ENCODE measurements at places on chromosomes 6 and 20. TPM values are rescaled to one million over a fixed set of nuclear protein-coding genes. Genes with fewer than 3 reads are reported as not detected.
A peak's percentile ranks its signal among the peaks of the same experiment; 100 is the strongest.

GRCh38 chr6:45691426-45691825 is 313.7 kb upstream of the SUPT3H start:
- H3K27ac ChIP-seq: no peak overlapping the region
- DNase-seq: no peak
- no peak overlapping the region for H3K4me3 ChIP-seq
- H3K27me3 ChIP-seq: no peaks in the 10 kb centered on the region
- H3K4me1 ChIP-seq: no peaks in the 10 kb centered on the region
- H3K36me3 ChIP-seq: no peaks in the 10 kb centered on the region

DNA sequence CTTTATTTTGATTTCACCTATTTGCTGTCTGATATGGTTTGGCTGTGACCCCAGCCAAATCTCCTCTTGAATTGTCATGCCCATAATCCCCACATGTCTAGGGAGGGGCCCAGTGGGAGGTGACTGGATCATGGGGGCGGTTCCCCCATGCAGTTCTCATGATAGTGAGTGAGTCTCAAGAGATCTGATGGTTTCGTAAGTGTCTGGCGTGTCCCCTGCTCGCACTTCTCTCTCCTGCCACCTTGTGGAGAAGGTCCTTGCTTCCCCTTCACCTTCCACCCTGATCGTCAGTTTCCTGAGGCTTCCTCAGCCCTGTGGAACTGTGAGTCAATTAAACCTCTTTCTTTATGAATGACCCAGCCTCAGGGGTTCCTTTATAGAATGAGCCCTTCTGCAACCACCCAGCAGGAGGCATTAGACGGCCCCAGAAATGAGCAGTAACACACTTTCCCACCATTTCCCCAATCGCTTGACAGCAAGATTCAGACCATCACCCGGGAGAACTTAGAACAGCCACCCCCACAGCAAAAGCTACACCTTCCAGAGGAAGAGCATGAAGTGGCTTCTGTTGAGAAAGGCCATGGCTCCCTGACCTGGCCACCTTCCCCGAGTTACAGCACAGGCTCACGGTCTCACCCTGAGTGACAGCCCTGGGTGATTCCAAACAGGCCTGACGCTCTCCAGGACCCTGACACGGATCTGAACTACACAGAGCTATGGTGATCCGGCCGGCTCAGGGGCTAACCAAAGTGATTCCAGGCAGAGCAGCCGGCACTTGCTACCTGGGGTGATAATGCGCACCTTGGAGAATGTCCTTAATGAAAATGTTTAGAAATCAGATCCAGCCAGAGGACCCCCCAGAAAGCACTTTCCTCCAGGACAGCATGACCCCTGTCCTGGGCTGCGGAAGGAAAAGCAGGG is 131.2 kb upstream of the CDH4 start:
- no peaks in the 10 kb centered on the region for H3K36me3 ChIP-seq
- H3K4me3 ChIP-seq: no peak overlapping the region
- DNase-seq: peak; percentile 26
- H3K27me3 ChIP-seq: no peaks in the 10 kb centered on the region
- no peak overlapping the region for H3K27ac ChIP-seq
- no peaks in the 10 kb centered on the region for H3K4me1 ChIP-seq

- DNase-seq: no peak
- H3K4me1 ChIP-seq: no peaks in the 10 kb centered on the region
- H3K4me3 ChIP-seq: no peak overlapping the region
- H3K27me3 ChIP-seq: no peaks in the 10 kb centered on the region
- H3K27ac ChIP-seq: no peak overlapping the region
- H3K36me3 ChIP-seq: no peaks in the 10 kb centered on the region
Measured at GRCh38 chr20:1505361-1505760, 14.1 kb upstream of the SIRPB2 start.

DNA sequence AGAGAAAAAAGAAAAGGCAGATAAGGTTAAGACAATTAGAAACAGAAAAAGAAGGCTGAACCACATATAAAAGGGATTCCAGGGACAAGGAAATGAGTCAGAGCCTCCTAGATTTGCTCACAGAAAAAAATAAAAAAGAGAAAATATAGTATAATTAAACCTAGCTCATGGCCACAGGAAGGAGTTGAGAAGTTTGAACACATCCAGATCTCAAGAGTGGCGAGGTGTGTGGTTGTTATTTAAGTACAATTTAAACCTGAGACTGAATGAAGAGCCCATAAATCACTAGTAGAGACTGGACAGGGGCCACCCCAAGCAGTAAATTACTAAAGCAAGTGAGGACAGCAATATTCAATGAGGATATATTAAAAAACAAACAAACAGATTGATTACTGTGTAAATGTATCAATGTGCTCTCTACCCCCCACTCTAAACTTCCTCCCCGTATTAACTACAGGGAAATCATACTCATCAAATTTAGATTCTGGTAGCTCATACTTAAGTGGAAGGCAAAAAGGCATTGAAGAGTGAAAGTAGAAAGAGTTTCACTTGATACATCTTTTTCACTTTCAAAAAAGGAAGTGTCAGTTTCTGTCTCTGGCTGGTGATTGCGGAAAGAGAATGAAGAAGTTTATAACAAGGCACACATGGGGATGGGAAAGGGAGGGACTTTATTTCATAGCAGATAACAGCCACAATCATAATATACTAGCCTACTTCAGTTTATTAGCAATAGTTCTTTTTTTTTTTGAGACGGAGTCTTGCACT is 49.3 kb upstream of the SCAF8 start:
- no peak overlapping the region for H3K27ac ChIP-seq
- no peaks in the 10 kb centered on the region for H3K36me3 ChIP-seq
- no peak overlapping the region for H3K4me3 ChIP-seq
- no peaks in the 10 kb centered on the region for H3K27me3 ChIP-seq
- no peaks in the 10 kb centered on the region for H3K4me1 ChIP-seq
- DNase-seq: no peak

- H3K27ac ChIP-seq: no peak overlapping the region
- H3K4me1 ChIP-seq: no peaks in the 10 kb centered on the region
- no peak for DNase-seq
- H3K27me3 ChIP-seq: no peaks in the 10 kb centered on the region
Measured at GRCh38 chr20:42191140-42191860, 573.1 kb upstream of the CHD6 start.

DNA sequence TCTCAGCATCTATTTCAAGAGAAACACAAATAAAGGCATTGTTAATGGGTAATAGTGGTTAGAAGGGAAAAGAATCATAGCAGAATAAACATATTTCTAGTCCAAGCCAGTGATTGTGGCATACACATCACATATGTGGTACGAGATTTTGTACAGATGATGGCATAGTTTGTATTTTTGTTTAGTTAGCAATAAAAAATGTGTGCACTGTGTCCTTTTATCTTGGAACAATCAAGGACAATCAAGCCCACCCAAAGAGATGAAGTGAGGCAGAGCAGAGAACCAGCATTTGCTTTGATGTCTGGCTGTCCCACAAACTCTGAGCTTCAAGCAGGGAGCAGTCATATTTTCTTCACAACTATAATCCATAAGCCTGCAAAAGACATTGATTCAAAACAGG is 256.5 kb upstream of the CHD6 start:
- no peaks in the 10 kb centered on the region for H3K4me1 ChIP-seq
- H3K27me3 ChIP-seq: no peaks in the 10 kb centered on the region
- no peak overlapping the region for H3K27ac ChIP-seq

SPAG4 gene
- polyA plus RNA-seq: 32.2 TPM

VIP gene
- polyA plus RNA-seq: 28.1 TPM

MYCT1 gene
- 2.0 TPM for polyA plus RNA-seq

CST7 gene
- 0.65 TPM for polyA plus RNA-seq

All from pancreas (tissue), 10 donors.